ENCODE measurements at places on chromosomes 3 and 15.

DNA sequence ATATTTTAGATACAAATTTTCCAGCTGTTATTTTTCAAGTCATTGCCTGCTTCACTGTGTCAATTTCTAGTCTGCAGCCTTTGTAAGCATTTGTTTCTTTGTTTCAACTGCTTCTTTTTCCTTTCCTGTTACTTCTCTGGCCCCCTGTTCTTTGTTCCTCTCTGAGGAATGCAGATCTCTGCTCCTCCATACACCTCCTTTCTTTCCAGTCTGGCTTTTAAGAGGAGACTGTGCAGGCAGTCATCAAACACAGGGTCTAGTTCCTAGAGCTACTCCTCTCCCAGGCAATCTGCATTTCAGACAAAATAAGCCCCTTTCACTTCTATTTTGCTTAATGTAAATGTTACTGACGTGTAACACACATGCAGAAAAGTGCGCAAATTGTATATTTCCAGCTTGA is 502.9 kb downstream of the PDCD6IP start:
- DNase-seq: no peak

DNA sequence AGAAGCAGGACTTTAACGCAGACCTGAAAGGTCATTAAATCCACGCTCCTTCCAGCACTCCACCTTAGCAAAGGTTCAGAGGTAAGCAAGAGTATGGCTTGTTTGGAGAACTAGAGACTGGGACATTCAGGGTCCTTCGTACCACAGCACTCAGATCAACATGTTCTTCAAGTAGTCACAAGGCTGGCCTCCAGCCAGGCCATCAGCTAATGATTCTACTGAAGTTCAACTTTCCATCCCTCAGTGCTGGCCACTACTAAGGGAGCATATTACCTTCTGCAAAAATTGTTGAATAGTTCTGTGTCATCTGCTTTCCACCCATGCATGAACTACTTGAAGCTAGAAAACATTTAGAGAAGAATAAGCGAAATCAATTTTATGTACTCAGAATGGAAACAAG is 17.6 kb downstream of the CD200R1L start:
- no peak for DNase-seq

DNA sequence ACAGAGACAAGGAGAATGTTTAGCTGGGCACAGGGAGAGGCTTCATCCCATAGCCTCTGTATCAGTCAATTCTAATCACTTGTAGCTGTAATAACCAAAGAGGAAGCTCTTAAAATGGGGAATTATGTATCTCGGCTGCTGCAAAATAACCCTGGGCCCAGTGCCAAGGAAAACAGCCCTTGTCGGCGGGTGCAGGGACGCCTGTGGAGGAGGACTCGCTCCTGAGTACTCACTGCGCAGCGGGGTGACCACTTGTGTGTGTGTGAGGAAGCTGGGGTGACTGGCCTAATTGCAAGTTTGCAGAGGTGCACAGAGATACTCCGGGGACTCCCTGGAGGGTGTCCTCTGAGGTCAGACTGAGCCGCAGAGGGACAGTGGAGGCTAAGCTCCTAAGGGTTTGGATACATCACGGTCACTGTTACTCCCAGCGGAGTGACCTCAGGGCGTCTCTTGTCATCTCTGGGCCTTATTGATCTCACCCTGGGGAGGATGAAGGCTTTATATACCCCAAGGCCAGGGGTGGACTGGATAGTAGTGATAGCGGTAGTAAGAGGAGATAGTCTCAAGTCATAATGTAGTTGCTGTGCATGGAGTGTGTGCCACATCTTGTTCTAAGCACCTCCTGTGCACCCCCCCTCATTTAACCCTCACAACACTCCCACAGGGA is 37.2 kb downstream of the SLC6A6 start:
- no peak for DNase-seq

DNA sequence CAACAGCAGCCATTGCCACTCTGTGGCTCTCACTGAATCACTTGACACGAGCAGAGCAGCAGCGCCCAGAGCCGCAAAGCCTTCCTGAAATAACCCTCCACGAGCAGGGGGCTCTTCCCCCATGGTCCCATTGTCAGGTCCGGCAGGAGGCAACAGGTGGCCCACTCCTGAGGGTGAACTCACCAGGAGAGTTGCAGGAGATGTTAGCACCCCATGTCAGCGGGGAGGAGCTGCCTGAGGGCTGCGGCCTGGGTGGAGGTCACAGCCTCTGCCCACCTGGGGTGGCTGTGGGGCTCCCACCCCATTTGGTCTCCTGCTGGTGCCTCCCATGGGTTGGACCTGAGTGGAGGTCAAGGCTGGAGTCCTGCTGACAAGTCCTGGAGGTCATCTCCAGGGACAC is 12.3 kb upstream of the C3orf22 start:
- DNase-seq: no peak

GRCh38 chr15:74864296-74864695 is 8.9 kb downstream of the SCAMP2 start:
- no peak for DNase-seq
